ENCODE measurements at places on chromosomes 6 and 20.

GRCh38 chr20:31837896-31838397 is 7.5 kb downstream of the FOXS1 start:
- no peak for DNase-seq

DNA sequence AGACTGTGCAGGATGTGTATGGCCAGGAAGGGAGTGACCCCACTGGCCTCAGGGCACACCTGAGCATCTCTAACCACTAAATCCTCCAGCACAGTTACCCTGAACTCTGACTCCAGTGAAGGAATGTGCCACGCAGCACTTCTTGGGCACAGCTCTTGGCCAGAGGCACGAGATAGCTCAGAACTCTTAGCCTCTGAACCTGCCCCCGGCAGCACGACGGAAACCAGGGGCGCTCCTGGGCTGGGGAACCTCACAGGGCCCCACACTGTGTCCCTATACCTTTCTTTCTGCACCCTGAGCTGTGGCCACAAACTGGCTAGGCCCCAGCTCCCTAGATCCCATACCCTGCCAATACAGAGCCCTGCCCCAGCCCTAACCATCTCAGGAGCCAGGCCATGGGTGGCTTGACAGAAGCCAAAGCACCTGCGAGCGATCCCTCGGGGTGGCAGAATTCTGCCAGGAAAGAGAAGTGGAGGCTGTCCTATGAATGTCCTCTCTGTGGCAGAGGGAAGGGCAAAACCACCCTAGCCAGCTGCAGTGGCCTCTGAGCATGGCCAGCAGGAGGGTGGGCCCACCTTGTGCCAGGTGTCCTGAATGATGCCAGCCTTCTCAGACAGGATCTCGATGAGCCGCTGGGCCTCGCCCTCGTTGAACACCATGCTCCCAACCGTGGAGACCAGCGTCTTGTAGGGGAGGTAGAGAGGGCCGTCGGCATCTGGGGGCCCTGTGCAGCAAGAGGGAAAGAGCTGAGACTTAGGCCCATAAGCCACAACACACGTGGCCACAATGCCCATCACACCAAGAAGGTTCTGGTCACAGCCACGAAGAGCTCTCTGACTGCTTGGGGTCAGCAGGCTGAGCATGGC is 39.4 kb downstream of the RRBP1 start:
- DNase-seq, result no peak

DNA sequence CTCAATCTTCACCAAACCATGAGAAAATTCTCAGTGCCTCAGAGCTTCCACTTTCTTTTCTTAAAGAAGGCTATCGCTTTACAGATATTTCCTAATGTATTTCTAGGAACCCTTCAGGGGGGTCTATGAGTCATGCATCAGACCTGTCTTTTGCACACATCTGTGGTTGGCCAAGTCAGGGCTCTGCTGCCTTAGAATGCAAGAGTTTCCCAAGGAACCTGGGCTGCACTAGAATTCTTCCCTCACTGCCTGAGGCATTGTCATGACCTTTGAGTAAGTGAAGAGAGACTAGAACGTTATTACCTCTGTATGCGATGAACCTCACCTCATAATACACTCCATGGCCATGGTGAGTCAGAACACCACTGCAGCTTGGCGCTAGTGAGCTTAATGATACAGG is 365.0 kb upstream of the ID4 start:
- no peak for DNase-seq

- no peak for DNase-seq
Observed at GRCh38 chr6:28711788-28712341, 186.2 kb downstream of the GPX5 start.

GRCh38 chr6:22413681-22414311 is 117.0 kb upstream of the PRL start:
- no peak for DNase-seq

GRCh38 chr20:49278818-49279676 is 1.2 kb upstream of the ZNFX1 start:
- no peak for DNase-seq

DNA sequence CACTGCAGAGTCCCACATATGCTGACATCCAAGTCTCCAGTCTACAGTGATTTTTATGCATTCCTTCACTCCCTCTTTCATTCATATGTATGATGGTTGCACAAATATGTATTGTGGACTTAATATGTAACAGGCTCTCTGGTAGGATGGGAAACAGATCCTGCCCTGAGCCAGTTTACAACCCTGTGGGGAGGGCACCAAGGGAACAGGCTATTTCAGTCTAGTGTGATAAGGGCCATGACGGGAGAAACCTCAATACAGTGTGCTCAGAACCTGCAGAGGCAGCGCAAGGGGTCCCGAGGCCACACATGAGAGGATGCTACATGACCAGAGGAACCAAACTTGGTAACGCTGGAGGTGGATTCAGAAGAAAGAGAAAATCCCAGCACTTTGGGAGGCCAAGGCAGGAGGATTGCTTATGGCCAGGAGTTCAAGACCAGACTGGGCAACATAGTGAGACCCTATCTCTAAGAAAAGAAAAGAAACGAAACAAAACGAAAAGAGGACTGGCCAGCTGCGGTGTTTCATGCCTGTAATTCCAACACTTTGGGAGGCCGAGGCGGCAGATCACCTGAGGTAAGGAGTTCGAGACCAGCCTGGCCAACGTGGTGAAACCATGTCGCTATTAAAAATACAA is 249.8 kb upstream of the JARID2 start:
- no peak for DNase-seq

All from activated CD8-positive, alpha-beta memory T cell treated with anti-CD3 and anti-CD28 coated beads for 1 hour (primary cell).